Spleen (tissue), 13 donors: ENCODE measurements at places on chromosomes 5 and 9. TPM values are rescaled to one million over a fixed set of nuclear protein-coding genes. Genes with fewer than 3 reads are reported as not detected.
A peak's percentile ranks its signal among the peaks of the same experiment; 100 is the strongest.

DNA sequence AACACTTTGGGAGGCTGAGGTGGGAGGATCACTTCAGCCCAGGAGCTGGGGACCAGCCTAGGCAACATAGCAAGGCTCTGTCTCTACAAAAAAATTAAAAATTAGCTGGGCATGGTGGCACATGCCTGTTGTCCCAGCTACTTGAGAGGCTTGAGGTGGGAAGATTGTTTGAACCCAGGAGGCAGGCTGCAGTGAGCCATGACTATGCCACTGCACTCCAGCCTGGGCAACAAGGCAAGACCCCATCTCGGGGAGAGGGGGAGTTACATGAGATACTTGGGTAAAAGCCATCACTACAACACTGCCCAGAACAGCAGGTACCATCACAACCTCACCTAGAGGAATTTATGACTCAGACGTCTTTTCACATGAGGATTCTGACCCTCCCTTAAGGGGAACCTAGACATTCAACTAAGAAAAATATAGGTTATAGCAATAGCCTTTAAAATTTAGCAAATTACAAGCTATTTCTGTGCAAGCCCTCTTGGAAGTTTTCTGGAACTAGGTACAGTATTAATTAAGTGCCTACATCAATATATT is 143.5 kb downstream of the NFIB start:
- no peak for DNase-seq
- no peaks in the 10 kb centered on the region for H3K36me3 ChIP-seq
- H3K27ac ChIP-seq: no peak overlapping the region
- H3K27me3 ChIP-seq: no peaks in the 10 kb centered on the region
- H3K4me1 ChIP-seq: peaks cover 5% of the 10 kb centered on the region

GRCh38 chr5:138622051-138622450 is 46.9 kb upstream of the HSPA9 start:
- H3K4me1 ChIP-seq: no peaks in the 10 kb centered on the region
- H3K27me3 ChIP-seq: no peaks in the 10 kb centered on the region

TMEM232 gene
- total RNA-seq: 1.9 TPM

DNA sequence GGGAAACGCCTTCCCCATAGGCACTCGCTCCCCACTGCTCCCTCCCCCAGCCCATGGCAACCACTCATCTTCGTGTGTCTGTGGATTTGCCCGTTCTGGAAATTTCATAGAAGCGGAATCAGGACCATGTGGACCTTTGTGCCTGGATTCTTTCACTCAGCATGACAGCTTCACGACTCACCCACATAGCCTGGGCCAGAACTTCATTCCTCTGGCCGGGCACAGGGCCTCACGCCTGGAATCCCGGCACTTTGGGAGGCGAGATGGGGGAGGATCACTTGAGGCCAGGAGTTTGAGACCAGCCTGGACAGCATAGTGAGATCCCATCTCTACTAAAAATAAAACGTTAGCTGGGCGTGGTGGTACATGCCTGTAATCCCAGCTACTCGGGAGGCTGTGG is 12.1 kb upstream of the DIPK1B start:
- H3K4me3 ChIP-seq: no peak overlapping the region
- no peak overlapping the region for H3K27ac ChIP-seq
- no peaks in the 10 kb centered on the region for H3K36me3 ChIP-seq

- no peak for DNase-seq
- H3K27ac ChIP-seq: no peak overlapping the region
- no peaks in the 10 kb centered on the region for H3K4me1 ChIP-seq
- H3K36me3 ChIP-seq: no peaks in the 10 kb centered on the region
- no peak overlapping the region for H3K4me3 ChIP-seq
- no peaks in the 10 kb centered on the region for H3K27me3 ChIP-seq
Measured at GRCh38 chr9:6911901-6912638, 154.3 kb downstream of the KDM4C start.

BSPRY gene
- total RNA-seq: 0.79 TPM

GRCh38 chr9:131517761-131518190 is 13.3 kb downstream of the UCK1 start:
- H3K27me3 ChIP-seq: no peaks in the 10 kb centered on the region
- H3K27ac ChIP-seq: peak overlapping the region; percentile 28
- H3K36me3 ChIP-seq: peaks cover 76% of the 10 kb centered on the region
- no peak overlapping the region for H3K4me3 ChIP-seq

GRCh38 chr5:139402561-139403158 is 1.2 kb downstream of the SPATA24 start:
- no peaks in the 10 kb centered on the region for H3K27me3 ChIP-seq
- peak overlapping the region; percentile 93 for H3K27ac ChIP-seq
- peaks cover 18% of the 10 kb centered on the region for H3K4me1 ChIP-seq
- no peaks in the 10 kb centered on the region for H3K36me3 ChIP-seq

DNA sequence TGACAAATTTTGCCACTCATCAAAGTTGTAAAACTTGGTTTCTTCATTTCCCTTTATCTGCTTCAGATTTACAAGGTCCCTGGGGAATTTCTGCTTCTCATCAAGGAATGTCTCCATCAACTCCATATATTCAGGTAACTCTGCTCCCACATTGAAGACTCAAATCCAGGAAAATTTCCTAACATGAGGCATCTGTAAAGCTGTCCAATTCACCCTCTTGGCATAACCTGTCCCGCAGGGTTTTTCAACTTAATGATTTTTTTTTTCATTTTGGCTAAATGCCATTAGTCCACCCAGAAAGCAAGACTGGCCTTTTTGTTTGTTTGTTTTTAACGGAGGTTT is 50.2 kb upstream of the SLC30A5 start:
- DNase-seq: no peak
- peaks cover 6% of the 10 kb centered on the region for H3K4me1 ChIP-seq
- no peaks in the 10 kb centered on the region for H3K36me3 ChIP-seq
- peak overlapping the region; percentile 79 for H3K27ac ChIP-seq
- no peaks in the 10 kb centered on the region for H3K27me3 ChIP-seq

- DNase-seq: peak; percentile 2
- H3K4me3 ChIP-seq: no peak overlapping the region
- no peak overlapping the region for H3K27ac ChIP-seq
- H3K36me3 ChIP-seq: no peaks in the 10 kb centered on the region
- H3K4me1 ChIP-seq: no peaks in the 10 kb centered on the region
Measured at GRCh38 chr5:138732466-138732865, 20.8 kb upstream of the CTNNA1 start.

DNA sequence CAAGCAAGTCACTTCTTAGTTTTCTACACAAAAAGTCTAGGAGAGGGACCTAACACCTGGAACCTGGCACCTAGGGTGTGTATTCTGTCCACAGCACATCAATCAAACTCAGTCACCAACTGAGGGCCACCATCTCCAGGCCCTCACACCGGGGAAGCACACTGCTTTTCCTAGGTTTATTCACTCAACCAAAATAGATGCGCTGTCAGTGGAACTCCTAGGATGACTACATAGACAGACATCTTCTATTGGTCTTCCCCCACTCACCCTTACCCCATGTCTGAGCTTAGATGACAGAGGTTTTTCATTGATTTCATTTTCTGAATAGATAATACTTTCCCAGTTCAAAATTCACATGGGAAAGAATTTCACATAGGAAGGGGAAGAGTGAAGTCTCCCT is 59.2 kb downstream of the RNF130 start:
- H3K27ac ChIP-seq: no peak overlapping the region
- H3K36me3 ChIP-seq: peaks cover 18% of the 10 kb centered on the region
- no peak overlapping the region for H3K4me3 ChIP-seq
- DNase-seq: no peak
- no peaks in the 10 kb centered on the region for H3K27me3 ChIP-seq

DNA sequence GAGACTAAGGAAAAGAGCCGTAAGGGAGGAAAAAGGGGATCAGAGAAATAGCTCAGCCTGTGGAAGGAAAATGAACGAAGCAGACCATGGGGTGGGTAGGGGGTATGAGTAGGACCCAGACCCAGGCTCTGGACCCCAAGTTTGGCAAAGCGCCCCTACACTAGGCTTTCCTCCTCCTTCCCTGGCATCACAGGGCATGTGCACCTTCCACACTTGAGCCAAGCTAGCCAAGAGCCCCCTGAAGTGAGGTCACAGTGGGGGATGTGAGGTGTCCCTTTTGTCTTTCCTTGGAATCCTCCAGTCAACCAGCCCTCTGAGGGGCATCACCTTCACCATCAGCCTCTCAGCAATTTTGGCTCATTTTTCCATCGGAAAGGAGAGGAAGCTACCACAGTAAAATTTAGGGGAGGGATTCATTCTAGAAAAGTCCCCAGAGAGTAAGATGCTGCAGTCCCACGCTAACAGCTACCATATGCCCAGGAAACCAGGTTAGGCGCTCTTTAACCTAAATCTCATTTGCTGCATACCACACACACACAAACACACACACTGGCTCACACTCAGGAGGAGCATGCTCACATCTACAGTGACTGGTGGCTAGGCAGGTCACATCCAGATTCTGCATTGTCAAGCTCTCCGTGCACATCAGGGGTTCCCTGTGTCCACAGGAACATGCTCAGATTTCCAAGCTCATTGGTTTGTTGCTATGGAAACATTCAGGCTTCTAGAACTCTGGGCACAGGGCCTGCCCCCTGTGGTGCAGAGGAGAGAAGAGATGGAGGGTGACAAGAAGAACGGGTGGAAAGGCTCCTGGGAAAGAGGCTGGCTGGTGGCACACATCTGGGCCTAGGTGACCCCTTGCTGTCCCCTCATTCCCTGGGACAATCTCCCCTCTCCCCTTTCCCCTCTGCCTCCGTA is 9.9 kb downstream of the REEP2 start:
- H3K4me1 ChIP-seq: peaks cover 10% of the 10 kb centered on the region
- DNase-seq: no peak
- H3K4me3 ChIP-seq: no peak overlapping the region
- H3K27me3 ChIP-seq: no peaks in the 10 kb centered on the region

- H3K4me3 ChIP-seq: no peak overlapping the region
- peaks cover 72% of the 10 kb centered on the region for H3K4me1 ChIP-seq
- no peaks in the 10 kb centered on the region for H3K36me3 ChIP-seq
Measured at GRCh38 chr5:10567121-10567591, 3.3 kb downstream of the ANKRD33B start.

PAEP gene
- not detected for total RNA-seq

DNA sequence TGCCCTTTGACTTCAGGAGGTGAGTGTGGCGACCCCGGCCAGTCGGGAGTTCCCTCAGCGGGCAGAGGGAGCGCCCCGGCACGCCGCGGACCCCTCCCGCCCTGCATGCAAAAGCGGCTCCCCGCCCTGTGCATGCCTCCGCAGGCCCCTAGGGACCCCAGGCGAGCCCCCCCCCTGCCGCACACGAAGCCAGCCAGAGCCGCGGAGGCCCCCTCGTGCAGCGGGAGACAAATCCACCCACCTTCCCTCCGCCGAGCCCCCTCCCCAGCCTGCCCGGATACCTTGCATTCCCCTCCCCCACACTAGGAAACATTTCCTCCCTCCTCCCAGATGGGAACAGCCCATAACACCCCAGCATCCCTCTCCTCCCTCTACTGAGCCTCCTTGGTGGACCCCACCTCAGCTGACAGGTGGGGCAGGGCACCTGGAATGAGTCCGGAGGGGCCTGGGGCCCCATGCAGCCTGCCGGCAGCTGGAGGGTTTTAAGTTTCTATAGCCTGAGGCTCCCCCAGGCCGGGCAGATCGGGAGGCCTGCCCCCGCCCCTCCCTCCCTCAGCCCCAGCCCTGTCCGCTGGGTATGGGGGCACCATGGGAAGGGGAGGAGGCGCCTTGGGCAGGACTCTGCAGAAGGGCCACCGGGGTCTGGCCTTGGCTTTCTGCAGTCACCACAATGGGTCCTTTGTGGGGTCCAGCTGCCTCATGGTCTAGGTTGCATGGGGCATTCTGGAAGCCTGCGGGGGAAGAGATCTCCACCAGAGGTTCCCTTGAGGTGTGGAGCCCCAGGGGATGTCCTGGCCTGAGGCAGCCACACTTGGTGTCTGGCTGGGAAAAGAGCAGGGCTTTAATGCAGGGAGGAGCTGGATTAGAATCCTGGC is 601 bp downstream of the ERGIC1 start:
- H3K27me3 ChIP-seq: no peaks in the 10 kb centered on the region
- no peaks in the 10 kb centered on the region for H3K36me3 ChIP-seq
- peaks cover 62% of the 10 kb centered on the region for H3K4me1 ChIP-seq
- peak overlapping the region; percentile 77 for H3K27ac ChIP-seq

TMOD1 gene
- 4.0 TPM for total RNA-seq

DNA sequence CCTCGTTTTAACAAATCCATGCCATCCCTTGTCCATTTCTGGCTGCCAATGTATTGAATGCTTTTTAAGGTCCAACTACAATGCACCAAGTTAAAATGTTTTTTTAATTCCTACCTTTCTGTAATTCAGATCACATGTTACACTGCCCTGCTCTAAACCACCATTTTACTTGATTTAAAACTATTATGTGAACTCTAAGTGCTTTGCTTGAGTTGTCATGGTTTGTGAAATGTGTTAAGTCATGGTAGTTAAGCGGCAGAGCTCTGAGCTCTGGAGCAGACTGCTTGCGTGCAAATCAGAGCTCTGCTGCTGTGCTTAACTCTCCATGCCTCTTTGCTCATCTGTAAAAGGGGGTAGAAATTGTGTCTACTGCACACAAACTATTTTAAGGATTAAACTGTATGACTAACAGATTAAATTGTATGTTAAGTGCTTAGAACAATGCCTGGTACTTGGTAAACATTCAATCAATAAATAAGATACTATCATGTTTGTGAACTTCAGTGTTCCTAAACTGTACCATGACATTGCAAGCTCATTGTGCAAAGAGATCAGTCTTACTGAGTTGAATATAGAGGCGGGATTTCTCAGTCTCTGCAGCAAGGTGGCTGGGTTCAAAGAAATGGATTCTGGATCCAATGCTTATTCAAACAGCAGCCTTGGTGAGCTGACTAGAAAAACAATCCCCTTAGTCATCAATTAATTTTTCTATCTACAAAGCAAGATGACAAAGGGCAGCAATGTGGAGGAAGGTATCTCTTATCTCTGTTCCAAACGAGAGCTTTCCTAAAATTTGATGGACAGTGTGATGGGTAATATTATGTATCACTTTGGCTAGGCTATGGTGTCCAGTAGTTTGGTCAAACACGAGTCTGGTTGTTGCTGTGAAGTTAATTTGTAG is 16.1 kb upstream of the CMBL start:
- H3K36me3 ChIP-seq: no peaks in the 10 kb centered on the region
- no peak overlapping the region for H3K4me3 ChIP-seq
- no peak for DNase-seq
- no peak overlapping the region for H3K27ac ChIP-seq
- no peaks in the 10 kb centered on the region for H3K27me3 ChIP-seq

- no peak for DNase-seq
- no peaks in the 10 kb centered on the region for H3K27me3 ChIP-seq
Measured at GRCh38 chr5:92749943-92750342, 831.1 kb downstream of the NR2F1-AS1 start.

- DNase-seq: no peak
- no peaks in the 10 kb centered on the region for H3K27me3 ChIP-seq
- no peak overlapping the region for H3K27ac ChIP-seq
- no peak overlapping the region for H3K4me3 ChIP-seq
Measured at GRCh38 chr9:87749335-87750035, 23.6 kb downstream of the CTSL start.

PCDHAC2 gene
- total RNA-seq: 7.9 TPM

DNA sequence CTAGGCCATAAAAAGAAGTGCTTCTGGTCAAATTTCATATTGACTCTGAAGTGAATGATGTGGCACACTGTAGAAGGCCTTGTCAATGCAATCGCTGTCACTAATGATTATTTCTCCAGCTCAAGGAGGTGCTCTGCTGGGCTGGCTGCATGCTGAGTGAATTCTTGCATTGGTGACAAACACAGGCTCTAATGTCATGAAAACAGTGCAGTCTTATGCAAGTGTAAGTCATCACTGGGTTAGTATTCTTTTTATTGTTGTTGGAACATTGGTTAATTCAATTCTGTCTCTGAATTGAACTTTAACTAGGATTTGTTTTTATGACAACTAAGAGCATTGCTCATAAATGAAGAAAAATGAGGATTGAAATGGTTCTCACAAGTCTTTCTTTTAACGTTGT is 57.3 kb upstream of the CD180 start:
- H3K27me3 ChIP-seq: no peaks in the 10 kb centered on the region
- DNase-seq: no peak
- H3K4me3 ChIP-seq: no peak overlapping the region
- H3K27ac ChIP-seq: no peak overlapping the region
- no peaks in the 10 kb centered on the region for H3K36me3 ChIP-seq
